Eye (tissue), 1 donor: ENCODE measurements at places on chromosomes 1 and 21.
A peak's percentile ranks its signal among the peaks of the same experiment; 100 is the strongest.

DNA sequence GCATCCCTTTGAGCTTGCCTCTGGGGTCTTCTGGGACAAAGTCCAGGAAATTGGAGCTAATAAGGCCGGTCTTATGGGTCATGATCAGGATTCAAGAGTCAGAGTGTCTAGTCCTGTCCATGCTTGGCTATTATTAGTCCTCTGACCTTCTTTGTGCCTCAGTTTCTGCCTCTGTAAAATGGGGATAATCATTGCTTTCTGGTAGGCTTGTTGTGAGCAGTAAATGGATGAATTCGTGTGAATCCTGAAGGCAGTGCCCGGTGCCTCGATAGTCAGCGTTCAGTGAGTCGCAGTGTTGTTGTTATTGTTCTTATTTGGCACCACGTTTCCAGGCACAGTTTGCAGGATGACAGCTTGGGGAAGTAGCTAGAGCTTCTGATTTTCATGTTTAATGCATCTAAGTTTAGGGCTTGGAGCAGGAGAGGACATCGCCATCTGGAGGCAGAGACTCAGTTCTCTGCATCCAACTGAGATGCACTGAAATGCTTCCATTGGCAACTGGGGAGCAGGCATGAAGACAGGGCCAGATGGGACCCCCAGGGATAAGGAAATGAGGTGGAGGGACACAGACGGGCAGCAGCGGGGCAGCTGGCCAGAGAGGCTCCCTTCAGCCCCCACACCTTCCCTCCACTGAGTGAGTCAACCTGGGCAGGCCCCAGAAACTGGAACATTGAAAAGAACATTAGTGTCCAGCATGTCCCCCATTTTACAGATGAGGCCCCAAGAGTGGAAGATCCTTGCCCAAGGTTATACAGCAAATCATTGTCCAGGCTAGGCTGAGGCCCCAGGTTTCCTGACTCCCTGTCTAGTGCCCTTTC, 160.3 kb downstream of the PTPRU start:
- DNase-seq = peak; percentile 33

GRCh38 chr1:183546427-183546826, 43.8 kb downstream of the NCF2 start:
- no peak for DNase-seq

DNA sequence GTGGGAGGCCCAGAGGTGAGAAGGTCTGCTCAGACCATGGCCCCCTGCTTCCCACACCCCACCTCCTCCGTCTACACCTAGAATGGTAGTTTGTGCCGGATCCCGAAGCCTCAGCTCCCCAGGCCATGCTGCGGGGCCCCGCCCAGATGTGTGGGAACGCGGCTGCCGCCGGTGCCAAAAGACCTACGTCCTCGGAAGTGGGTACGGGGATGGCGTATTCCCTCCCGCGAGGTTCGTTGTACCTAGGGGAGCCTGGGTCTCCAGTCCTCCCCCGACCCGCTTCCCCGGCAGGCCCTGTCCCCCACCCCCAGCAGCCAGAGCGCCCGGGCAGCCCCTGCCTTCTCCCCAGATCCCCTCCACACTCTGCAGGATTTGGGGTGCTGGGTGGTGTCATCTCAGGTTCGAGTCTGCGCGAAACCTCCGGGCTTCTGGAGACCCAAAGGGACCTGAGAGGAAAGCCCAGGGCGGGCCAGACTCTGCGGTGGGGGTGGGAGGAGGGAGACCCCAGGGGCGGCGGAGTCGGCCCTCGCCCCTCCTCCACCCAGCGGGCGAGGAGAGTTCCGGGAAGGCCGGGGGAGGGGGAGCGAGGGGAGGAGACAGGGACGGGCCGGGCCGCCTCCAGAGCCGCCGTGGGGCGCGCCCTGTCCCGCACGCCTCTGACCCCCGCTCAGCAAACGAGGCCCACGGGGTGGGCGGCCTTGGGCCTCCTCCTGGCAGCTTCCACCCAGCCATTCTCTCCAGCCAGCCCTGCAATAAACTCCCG, 6.2 kb upstream of the PRDM16 start:
- no peak for DNase-seq

- no peak for DNase-seq
Measured at GRCh38 chr1:230923176-230923575, 54.9 kb upstream of the C1orf198 start.

- no peak for DNase-seq
Measured at GRCh38 chr21:26565546-26565945, 7.5 kb downstream of the CYYR1 start.

GRCh38 chr21:19713313-19713712, 1284.9 kb upstream of the NCAM2 start:
- no peak for DNase-seq

DNA sequence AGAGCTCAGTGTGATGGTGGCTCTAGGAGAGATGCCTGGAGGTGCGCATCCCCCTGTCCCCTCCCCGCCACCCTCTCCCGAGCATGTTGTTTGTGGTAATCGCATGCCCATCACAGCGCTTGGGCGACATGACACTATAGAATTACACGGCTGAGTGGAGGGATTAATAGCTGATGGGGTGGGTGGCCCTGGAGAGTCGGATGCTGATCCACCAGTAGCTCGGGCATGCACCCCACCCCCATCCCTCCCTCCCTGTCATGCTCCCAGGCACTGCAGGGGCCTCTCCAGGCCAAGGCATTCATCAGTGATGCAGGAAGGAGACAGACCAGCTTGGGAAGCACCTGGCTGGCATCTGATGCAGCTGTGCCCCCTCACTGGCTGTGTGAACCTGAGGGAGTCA, 159.0 kb upstream of the IGSF21 start:
- DNase-seq = peak; percentile 90

DNA sequence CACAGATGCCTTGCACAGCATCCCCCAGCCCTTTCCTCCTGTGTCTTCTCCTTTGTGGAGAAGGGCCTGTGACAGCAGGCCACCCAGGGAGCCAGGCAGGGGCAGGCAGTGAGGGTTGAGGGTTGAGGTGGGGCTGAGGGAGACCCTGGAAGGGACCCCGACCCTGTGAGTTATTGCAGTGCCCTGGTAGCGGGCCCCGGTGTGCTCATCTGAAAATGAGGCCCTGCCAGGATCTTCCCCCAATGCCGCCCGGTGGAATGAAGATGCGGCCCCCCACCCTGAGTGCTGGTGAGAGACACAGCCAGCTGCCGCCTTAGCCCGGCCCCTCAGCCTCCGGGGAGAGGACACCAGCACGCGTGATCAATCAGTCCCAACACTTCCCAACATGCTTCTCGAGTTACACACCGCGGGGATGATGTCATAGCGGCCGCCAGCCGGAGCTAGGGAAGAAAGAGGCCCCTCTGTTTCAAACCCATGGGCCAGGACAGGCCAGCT, 36.2 kb upstream of the ACTRT2 start:
- DNase-seq = peak; percentile 90

DNA sequence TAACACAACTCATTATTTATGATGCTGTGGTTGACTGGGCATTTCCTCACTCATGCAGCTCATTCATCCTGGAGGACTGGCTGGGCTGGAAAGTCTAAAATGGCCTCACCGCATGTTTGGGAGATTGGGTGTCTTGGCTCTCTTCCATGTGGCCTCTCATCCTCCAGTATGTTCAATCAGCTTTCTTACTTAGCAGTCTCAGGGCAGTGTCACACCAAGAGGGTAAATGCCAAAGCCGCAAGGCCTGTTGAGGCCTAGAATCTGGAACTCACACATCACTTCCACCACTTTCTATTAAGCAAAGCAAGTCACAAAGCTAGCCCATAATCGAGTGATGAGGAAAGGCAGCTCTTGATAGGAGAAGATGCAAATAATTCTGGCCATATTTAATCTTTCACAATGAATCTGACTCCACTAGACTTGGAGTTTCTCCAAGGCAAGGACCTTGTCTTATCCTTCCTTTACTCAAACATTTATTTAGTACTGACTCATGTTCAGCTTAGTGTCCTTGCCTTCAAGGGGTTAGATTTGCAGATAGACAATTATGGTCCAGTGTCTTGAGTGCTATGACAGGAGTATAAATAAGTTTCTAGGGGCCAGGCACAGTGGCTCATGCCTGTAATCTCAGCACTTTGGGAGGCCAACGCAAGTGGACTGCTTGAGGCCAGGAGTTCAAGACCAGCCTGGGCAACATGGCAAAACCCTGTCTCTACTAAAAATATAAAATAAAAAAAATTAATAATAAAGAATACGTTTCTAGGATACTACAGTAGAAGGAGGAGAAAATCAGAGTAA, 45.1 kb downstream of the TMEM53 start:
- no peak for DNase-seq

DNA sequence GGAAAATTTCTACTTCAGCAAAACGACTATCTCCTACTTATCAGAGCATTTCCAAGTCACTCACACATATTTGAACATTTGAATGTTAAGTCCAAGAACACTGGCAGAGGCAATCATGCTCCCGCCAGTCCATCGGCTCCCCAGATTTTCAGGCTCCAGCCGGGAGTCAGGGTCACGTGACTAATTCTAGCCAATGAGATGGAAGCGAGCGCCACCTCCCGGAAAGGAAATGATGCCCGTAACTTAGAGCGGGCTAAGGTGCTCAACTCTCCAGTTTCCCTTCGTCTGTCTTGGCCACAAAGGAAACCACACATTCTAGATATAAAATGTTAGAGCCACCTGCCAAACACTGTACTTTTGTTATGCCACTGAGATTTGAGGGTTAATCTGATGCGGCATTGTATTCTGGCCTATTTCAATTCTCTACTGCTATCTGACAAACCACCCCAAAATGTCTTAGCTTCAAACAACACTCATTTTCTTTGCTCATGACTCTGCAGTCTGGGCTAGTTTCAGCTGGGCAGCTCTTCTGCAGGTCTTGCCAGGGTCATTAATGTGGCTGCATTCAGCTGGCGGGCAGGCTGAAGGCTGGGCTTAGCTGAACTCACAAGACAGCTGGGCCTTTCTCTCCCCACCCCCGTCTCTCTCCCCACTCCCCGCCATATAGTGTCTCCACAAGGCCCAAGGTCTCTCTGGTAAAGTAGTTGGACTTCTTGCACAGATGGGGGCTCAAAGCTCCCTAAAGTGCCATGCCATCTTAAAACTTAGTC, 16.5 kb upstream of the LHX4 start:
- DNase-seq = no peak

DNA sequence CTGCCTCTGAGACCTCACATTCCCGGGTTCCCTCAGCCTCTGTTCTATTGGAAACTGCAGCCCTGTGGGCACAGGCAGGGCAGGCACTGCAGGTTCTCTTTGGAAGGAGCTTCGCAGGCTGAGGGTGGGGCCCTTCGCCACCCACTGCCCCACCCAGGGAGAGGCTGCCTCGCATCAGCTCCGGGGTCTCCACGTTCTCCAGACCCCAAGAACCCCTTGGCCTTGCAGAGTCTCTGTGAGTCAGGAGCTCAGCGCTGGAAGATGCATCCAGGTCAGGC, 8.6 kb upstream of the C1orf159 start:
- DNase-seq = no peak

- no peak for DNase-seq
Measured at GRCh38 chr1:51484591-51484990, 34.5 kb downstream of the EPS15 start.

DNA sequence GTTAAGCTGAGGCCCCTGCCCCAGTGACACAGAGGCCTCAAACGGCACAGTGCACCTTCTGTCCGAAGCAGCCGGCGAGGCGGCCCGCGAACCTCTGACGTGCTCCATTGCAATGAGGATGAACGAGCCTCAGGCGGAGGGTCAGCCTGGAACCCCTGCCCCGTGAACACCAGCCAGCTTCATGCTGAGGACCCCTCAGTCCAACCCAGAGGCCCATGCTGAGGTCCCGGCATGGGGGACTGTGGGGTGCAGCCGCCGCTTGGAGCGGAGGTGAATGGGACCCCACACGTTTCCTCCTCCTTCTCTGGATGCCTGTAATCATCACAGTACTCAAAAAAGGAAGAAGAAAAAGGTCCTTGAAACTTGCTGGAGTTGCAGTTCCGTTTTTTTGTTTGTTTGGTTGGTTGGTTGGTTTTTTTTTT, 62.1 kb downstream of the PRKCZ start:
- DNase-seq = no peak

GRCh38 chr21:37673801-37674575, 242.3 kb downstream of the KCNJ6 start:
- DNase-seq = no peak

DNA sequence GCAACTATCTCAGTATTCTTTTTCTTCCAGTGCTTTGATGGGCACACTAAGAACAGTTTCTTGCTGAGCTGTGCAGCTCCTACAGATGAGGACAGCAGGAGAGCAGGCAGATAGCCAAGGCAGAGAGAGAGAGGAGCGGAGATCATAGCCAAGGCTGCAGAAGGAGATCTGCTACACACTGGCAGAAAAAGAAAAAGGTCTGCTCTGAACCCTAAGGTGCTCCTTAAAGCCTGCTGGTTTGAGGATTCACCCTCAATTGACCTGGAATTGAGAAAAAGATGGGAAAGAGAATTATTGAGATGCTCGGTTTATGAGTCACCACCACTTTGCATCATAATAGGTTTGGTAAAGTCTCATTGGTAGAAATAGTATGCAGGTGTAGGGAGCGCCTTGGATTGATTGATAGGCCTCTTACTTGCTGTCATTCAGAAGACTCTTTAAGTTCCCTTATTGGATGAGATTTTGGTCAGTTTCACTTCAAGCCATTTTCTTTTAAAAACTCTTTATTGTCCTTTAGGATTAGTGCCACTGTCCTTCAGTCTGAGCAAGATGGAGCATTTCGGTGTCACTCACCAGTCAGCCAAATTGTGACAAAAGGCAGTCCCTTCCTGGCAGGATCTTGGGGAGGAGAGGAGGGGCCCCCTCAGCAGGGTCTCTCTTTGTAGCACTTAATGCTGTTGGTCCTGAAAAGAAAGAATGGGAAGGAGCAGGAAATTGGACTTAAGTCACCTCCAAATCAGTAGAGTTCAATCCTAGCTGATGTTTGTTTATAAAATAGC, 685.0 kb downstream of the ADGRL2 start:
- DNase-seq = peak; percentile 52

- peak; percentile 32 for DNase-seq
Measured at GRCh38 chr1:56310945-56311344, 268.4 kb downstream of the PLPP3 start.

DNA sequence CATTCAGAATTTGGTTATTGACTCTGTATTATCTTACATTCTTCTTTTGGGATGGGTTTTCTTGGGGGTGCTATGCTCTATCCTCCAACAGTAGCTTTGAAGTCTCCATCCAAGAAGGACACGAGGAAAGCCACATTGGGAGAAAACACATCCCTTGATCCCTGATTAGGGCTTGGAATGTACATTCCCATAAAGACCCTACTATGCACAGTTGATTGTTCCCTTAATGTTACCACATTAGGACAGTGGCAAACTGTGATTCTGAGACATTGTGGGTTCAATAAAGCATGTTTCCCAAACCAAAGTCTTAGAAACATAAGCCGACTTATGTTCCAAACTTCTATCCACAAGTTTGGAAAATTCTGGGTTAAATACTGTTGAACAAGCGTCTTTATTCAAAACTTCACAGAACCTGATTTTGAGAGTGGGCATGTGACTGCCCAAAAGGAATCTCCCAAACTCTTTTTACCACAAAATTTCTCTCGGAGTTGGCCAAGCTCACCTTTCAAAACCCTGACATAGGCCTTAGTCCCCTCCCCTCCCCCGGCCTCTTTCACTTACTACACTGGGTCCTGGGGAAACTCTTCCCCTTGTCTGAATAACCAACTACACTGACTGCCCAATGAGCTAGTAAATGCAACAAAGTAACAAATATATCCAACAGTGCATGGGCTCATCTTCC, 177.0 kb upstream of the KAZN start:
- no peak for DNase-seq
